Smooth muscle cell of bladder (primary cell): ENCODE measurements at places on chromosomes 2 and 18. TPM values are rescaled to one million over a fixed set of nuclear protein-coding genes. Genes with fewer than 3 reads are reported as not detected.

CIDEA gene
- total RNA-seq, result 0.09 TPM in 1 of 2 replicates, not detected in the other

CCDC141 gene
- total RNA-seq, result under 0.01 TPM in 1 of 2 replicates, not detected in the other

SCYGR2 gene
- not detected in 2 replicates for total RNA-seq

RASGRP3 gene
- total RNA-seq, result 0.71 and 1.2 TPM in 2 replicates

FNDC4 gene
- total RNA-seq, result 11.9 and 14.0 TPM in 2 replicates

MCM6 gene
- total RNA-seq, result 7.1 and 8.2 TPM in 2 replicates

RGPD3 gene
- 0.09 and 0.14 TPM in 2 replicates for total RNA-seq
